ENCODE measurements at places on chromosomes 6 and 20.

DNA sequence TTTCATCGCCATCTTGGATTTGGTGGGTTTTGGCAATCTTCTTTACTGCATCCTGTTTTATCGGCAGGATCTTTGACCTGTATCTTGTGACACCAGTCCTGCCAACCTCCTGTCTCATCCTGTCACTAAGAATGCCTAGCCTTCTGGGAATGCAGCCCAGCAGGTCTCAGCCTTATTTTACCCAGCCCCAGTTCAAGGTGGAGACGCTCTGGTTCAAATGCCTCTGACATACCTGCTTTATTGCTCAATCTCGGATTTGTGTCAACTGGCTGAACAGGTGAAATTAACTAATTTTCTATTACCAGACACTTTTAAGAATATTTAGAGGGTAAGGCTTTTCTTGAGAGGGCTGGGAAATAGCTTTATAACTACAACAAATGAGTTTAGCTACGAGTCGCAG, 102.5 kb downstream of the SASH1 start:
- DNase-seq: no peak

GRCh38 chr20:4717816-4718570, 3.7 kb upstream of the PRND start:
- DNase-seq: no peak

GRCh38 chr20:53839423-53840176, 230.8 kb downstream of the BCAS1 start:
- no peak for DNase-seq

DNA sequence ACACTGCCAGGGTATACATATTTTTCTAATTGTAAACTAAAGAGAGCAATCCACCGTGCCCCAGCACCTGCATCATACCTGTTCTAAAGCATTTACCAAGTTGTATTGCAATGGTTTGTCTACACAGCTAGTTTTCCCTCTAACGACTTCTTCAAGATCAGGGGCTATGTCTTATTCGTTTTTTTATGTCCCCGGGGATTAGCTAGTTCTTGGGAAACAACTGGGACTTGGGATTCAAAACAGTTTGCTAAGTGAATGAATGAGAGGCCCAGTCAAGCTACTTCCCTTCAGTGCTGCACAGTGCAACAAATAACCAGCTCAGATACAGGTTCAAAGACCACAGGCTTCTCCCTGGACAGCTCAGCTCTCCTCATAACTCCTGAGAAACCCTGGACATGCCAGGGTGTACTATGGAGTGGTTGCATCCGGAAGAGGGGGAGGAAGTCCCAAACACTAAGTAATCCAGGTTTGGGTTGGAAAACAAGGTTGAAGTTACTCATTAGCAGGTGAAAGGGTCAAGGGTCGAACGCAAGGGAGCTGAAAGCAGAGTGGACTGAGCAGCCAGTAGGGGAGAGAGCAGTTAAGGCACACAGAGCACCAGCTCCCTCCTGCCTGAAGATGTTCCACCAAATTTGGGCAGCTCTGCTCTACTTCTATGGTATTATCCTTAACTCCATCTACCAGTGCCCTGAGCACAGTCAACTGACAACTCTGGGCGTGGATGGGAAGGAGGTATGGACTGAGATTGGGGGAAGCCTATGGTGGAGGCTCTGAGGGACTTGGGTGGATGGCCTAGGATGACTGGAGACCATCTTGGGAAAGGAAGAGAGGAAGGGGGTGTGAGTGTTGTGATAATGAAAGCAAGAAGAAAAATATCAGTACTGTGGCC, at the start of gene APOM:
Gene APOM, plus strand, starts transcription at position 546 of the 889 bp plus-strand sequence. Its CDS starts 73 bp downstream, at position 619.
- no peak for DNase-seq

DNA sequence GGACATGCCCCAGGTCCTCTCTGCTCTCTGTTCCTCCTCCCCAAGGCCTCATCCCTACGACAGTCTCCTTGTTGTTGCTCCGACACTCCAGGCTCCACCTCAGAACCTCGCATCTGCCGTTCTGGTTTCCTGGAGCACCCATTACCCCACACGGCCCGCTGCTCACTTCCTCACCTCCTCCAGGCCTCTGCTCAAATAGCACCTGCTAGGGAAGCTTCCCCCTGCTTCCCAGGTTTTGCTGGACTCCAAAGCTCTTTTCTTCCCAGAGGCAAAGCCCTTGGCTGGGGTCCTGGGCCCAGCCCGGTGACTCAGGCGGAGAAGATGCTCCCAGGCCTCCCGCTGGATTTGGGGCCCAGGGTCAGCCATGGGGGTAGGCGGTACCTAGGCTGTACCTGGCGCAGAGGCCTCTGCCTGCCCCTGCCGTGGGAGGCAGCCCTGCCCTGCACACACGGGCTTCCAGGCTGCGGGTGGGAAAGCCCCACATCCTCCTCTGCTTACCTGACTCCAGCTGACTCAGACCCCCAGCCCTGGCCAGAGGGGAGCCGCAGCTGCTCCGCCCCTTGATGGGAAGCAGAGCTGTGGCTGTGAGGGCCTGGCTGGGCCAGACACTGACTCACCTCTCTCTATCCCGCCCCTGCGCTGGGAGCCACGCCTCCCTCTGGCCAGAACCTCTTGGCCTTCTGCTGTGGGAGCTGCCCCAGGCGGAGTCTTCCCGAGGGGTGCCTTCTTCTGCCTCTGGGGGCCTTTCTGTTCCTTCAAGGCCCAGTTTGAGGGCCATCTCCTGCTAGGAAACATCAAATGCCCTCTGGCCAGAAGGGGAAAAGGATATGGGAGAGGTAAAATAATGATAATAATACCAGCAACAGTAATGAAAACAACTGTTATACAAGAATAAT, 130.5 kb downstream of the CEBPB start:
- DNase-seq: peak; percentile 78

GRCh38 chr20:53800883-53801604, 207.4 kb upstream of the ZNF217 start:
- DNase-seq: no peak

DNA sequence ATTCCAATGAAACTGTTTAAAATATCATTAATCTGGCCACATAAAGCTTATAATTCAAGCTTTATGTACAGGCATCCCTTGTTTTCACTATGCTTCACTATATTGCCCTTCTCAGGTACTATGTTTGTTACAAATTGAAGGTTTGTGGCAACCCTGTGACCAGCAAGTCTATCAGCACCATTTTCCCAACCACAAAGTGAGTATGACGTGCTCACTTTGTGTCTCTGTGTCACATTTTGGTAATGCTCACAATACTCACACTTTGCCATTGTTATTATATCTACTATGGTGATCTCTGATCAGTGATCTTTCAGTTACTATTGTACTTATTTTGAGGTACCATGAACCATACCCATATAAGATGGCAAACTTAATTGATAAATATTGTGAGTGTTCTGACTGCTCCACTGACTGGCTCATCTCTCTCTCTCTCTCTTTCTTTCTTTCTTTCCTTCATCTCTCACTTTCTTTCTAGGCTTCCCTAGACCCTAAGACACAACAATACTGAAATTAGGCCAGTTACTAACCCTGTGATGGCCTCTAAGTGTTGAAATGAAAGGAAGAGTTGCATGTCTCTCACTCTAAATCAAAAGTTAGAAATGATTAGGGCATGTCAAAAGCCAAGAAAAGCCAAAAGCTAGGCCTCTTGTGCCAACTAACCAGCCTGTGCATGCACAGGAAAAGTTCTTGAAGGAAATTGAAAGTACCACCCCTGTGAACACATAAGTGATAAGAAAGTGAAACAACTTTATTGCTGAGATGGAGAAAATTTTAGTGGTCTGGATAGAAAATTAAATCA, 227.9 kb downstream of the BCAS1 start:
- DNase-seq: no peak
